Smooth muscle cell of bladder (primary cell): ENCODE measurements at places on chromosomes 12 and 14. TPM values are rescaled to one million over a fixed set of nuclear protein-coding genes. Genes with fewer than 3 reads are reported as not detected.

Gene PLD4
- total RNA-seq: 0.09 and 0.14 TPM in 2 replicates

Gene PMEL
- 0.28 and 0.71 TPM in 2 replicates for total RNA-seq

Gene CISTR
- not detected in 2 replicates for total RNA-seq

Gene IRAK3
- total RNA-seq: 8.1 and 12.1 TPM in 2 replicates

Gene KRT72
- not detected in 2 replicates for total RNA-seq

Gene TRMT5
- total RNA-seq: 9.4 and 11.8 TPM in 2 replicates

Gene HOXC4
- total RNA-seq: 0.09 and 0.14 TPM in 2 replicates

Gene SLC39A5
- total RNA-seq: under 0.01 TPM in 2 replicates

Gene ZNF891
- 0.71 and 0.92 TPM in 2 replicates for total RNA-seq

Gene DDX54
- total RNA-seq: 25.2 and 30.2 TPM in 2 replicates

Gene TTC6
- total RNA-seq: under 0.01 TPM in 1 of 2 replicates, not detected in the other

Gene ACVRL1
- 19.8 and 34.7 TPM in 2 replicates for total RNA-seq

Gene CHST11
- 2.4 and 3.6 TPM in 2 replicates for total RNA-seq
